ENCODE measurements at places on chromosomes 3 and 15.

- DNase-seq, result no peak
Measured at GRCh38 chr3:175335229-175335628, 476.1 kb downstream of the NAALADL2 start.

- no peak for DNase-seq
Measured at GRCh38 chr15:70111203-70112073, 13.7 kb upstream of the TLE3 start.

- no peak for DNase-seq
Measured at GRCh38 chr3:197503652-197504051, 52.1 kb downstream of the BDH1 start.

DNA sequence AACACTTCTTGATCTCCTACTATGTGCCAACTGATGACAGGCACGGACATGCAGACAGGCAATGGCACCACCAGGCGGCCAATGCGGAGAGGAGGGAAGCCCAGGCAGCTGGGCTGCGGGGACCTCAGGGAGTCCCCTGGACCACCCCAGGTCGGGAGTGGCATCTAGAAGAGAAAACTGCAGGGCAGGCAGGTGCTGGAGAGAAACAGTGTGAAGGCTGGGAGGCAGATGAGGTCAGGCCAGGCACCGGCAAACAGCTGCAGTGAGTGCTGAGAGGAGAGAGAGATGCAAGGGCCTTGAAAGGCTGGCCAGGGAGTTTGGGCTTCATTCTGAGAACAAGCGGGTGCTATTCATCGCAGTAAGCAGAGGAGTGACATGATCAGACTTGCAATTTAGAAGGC is 29.1 kb downstream of the SLC6A1 start:
- no peak for DNase-seq

GRCh38 chr3:28586325-28586724 is 237.7 kb upstream of the AZI2 start:
- DNase-seq, result no peak

- DNase-seq, result no peak
Measured at GRCh38 chr15:55588815-55589115, 620 bp upstream of the PYGO1 start.

Data from GM13977 (cell line).